ENCODE measurements at places on chromosomes 7 and 10.

DNA sequence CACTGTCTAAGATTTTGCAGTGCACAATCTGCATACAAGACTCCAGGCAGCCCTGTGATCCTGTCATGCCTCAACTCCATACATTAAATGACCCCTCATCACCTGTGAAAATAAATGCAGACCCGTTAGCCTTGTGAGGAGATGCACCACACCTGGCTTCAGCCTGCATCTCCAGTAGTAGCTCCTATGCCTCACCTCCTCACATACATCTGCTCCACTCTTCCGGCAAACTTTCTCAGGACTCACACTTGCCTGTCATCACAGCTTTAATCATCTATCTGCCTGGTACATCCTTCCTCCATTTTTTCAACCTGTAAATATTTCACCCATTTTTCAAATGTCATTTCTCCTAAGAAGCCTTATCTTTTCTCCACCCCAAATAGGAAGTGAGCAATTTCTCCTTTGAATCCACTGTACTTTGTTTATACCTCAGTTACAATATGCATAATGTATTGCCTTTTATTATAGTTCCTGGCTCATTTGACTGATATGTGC is 39.3 kb upstream of the ABCB5 start:
- no peak for DNase-seq

DNA sequence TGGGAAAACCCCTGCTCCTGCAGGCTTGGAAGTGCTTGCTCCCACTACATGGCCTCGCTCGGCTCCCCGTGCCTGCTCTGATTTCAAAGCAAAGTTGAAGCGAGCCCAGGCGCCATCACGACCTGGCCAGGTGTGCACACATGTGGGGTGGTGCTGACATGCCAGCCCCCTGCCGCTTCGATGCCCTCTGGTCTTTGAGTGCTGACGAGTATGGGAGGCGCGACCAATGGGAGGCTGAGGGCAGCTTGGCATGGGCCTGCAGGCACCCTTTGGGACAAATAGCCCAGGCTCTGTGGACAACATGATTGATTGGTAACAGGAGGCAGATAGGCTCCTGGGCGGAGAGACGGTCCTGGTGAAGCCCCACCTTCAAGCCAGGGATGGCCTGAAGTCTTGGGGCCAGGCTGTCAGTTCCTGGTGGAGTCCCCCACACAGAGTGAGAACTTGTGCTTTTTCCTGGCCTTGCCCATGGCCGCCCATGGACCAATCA is 252.4 kb upstream of the SEMA3A start:
- no peak for DNase-seq

- no peak for DNase-seq
Observed at GRCh38 chr7:23380961-23381360, 81.8 kb downstream of the MALSU1 start.

DNA sequence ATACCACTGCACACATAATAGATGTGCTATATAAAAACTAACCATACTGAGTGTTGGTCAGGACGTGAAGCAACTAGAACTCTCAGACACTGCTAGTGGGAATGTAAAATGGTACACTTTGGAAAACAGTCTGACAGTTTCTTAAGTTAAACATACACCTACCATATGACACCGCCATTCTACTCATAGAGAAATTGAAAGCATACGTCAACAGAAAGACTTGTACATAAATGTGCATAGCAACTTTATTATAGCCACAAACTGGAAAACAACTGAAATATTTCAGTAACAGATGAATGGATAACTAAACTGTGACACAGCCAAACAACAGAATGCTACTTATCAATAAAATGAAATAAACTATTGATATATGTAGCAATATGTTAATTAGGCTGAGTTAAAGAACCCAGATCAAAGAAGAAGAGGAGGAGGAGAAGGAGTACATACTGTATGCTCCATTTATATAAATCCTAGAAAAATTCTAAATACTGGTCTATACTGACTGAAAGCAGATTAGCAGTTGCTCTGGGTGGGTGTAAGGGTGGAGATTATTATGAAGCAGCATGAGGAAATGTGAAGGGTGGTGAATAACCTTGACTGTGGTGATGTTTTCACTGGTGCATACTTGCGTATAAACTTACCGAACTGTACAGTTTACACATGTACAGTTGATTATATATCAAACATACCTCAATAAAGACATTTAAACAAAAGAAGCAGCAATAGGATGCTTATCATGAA is 48.6 kb downstream of the ARHGAP21 start:
- DNase-seq, result no peak

DNA sequence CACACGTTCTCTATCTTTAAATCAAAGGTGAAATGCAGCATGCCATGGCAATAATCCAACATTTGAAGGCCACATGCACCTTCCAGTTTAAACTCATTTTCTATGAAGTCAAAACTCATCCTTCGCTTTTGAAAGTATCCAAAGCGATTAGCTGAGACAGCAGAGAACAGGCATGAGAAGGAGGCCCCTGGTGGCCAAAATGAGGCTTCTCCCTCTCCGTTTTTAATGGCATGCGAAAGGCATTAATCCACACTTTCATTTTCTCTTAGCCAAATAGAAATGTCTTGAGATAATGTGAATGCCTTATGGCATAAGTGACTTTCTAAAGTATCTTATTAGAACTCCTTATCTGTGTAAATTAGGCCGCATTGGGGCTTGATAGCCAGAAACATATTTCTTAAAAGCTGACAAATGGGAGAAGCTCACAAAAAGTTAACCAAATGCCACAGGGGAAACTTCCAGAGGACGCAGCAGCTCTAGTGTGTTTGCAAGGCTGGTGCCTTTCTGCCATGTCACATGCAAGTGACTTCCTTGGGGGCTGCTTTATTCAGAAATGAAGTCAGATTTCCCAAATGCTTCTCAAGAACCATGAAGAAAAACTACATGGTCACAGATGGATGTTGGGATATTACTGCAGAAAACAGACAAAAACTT is 1189.6 kb downstream of the SORCS1 start:
- no peak for DNase-seq

DNA sequence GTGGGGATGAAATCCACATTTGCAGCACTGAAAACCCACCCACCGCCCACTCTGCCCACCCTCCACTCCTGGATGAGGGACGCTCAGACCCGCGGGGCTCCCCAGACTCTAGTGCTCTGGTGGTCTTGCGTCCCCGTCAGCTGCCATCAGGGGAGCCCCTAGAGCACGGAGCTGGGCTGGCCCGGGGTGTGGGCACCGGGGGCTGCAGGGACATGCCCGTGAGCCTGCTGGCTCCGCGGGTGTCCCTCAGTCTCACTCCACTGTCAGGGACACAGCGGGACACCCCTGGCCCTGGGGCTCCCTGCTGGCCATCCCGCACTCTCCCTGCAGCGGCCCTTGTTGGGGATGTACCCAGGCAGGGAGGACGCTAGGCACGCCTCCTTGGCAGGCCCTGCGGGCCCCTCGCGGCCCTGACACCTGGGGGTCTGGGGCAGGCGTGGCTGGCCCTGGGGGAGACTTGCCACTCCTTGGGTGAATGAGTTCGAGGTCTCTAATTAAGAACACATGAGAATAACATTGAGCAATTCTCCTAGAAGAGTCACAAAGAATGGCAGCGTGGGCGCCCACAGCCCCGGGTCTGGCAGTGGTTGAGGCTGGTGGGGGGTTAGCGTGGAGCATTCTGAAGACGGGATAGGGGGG is 64.2 kb downstream of the CFAP46 start:
- DNase-seq, result no peak

- peak; percentile 27 for DNase-seq
Observed at GRCh38 chr10:15879058-15879457, 18.8 kb upstream of the MINDY3 start.

GRCh38 chr7:111762211-111762610 is 199.9 kb upstream of the IMMP2L start:
- no peak for DNase-seq

- DNase-seq, result no peak
Observed at GRCh38 chr10:124693801-124694416, 50.3 kb downstream of the FAM53B start.

DNA sequence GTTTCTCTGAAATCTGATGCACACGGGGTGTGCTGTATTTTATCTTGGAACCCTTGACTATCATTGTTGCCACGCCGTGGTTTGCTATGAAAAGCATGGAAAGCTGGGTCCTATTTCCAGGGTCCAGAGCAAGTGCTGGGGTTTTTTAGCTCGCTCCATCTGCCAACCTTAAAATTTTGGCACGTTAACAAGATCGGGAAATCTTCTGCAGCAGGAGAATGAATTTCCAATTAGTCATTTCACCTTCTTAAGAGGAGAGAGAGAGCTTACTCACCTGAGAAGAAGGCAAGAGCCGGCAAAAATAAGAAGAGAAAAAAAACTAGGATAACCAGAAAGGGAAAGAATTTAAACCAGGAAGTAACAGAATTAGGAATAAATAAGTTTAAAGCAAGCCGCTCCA is 223.6 kb upstream of the CELF2 start:
- DNase-seq, result peak; percentile 35

DNA sequence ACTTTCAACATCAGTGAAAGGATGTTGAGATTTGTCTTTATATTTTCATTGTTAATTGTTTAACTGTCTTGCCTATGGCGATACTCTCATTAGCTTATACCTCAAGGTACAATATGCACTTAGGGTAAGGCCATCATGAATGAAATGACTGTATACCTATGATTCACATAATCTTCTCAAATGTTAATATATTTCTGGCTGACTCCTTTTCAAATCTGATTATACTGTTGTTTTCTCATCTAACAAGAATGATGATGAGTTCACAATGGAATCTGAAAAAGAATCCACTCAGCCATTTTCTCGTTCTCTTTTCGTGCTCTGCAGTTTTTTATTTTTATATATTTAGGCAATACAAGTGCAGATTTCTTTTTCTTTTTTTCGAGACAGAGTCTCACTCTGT is 159.1 kb downstream of the ARHGAP12 start:
- no peak for DNase-seq

GRCh38 chr10:112467541-112468075 is 20.6 kb downstream of the VTI1A start:
- DNase-seq, result no peak

GRCh38 chr10:612696-613095 is 76.8 kb downstream of the DIP2C start:
- no peak for DNase-seq

DNA sequence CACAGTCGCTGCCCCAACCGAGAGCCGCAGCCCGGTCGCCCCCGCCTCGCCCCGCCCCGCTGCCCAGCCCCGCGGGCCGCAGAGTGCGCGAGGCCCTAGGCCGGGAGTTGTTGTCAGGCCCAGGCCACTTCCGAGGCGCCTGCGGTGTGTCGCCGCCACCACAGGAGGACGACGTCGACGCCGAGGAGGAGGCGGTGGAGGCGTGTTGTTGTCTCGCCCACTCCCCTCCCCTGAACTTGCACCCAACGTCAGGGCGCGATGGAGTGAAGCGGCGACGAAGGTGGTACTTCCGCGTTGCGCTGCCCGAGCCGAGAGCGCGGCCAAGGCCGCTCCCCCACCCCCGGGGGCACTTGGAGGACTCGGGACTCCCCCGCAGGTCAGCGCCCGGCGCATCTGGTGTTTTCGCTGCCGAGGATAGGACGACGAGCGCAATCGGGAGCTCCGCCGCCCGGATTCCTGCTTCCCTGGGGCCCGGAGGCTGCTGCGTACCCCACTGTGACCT is at the start of gene CDK13:
CDK13 (plus strand) TSS at position 286 of the 502 bp plus-strand sequence. CDS start 386 bp downstream, outside the sequence.
- DNase-seq, result peak; percentile 59

DNA sequence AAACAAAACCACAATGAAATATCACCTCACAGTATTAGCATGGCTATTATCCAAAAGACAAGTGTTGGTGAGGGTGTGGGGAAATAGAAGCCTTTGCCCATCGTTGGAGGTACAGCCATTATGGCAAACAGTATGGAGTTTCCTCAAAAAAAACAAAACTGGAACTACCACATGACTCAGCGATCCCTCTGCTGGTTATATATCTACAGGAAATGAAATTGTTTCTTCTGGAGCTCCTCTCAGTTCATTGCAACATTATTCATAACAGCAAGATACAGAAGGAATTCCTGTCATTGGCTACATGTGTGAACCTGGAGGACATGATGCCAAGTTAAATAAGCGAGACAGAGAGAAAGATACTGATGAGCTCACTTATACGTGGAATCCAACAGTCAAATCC is 2.4 kb upstream of the UBE3C start:
- DNase-seq, result peak; percentile 80

DNA sequence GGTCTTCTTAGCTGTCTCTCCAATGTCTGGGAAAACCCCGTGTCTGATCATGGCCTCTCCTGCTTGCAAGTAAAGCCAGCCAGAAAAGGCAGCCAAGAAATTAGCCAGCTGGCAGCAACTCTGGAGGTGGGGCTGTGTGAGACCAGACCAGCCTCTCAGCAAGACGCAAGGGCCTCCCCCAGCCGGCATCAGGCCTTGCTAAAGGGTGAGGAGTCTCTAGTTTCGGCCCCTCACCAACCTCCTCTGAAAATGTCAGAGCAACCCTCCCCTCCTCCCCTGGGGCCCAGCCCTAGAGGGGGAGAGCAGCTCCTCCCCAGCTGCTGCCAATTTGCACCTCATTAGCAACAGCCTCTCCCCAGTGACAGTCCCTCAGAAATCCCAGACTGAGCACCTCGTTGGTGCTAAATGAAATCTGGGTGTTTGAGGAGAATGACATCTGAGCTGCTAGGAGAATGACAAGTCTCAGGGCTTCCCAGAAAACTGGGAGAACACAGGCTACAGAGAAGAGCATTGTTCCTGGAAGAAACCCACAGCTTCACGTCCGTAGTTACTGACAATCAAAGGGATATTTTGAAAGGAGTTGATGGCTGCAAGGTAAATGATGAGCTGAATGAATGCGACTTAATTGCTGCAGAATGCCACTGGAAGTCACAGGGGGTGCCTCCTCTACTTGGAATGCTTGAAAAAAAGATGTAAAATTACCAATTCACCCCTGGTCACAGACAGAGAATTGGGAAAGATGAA is 25.9 kb downstream of the DGKI start:
- peak; percentile 60 for DNase-seq

DNA sequence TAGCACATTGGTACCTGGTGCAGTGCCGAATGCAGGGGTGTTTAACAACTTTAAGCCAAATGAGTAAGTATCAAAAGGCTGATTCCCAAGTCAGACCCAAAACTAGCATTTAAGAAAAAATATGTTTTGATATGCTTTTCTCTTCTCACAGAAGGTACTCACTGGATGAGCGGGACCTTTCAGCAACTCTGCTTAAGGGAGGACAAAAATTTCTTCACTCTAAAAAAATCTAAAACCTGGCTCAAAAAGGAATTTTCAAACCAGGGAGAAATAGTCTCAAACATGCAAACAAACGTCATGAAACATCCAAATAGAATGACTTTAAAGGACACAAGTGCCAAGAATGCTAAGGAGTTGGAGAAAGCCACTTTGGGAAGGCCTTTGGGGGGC is 962.1 kb downstream of the KCNMA1 start:
- no peak for DNase-seq

GRCh38 chr10:100489396-100489795 is 26.6 kb downstream of the WNT8B start:
- no peak for DNase-seq

GRCh38 chr7:121369462-121369861 is 26.6 kb downstream of the FAM3C start:
- DNase-seq, result peak; percentile 71

GRCh38 chr10:1560535-1561192 is 176.7 kb downstream of the ADARB2 start:
- DNase-seq, result no peak

- DNase-seq, result no peak
Observed at GRCh38 chr10:127614484-127615017, 65.4 kb downstream of the NPS start.

- DNase-seq, result no peak
Observed at GRCh38 chr10:49389361-49389933, 6.4 kb downstream of the DRGX start.

- DNase-seq, result no peak
Observed at GRCh38 chr7:114181280-114181679, 233.3 kb upstream of the FOXP2 start.

Measured in brain microvascular endothelial cell (primary cell).